ENCODE measurements at places on chromosomes 13 and 19. TPM values are rescaled to one million over a fixed set of nuclear protein-coding genes. Genes with fewer than 3 reads are reported as not detected.

DNA sequence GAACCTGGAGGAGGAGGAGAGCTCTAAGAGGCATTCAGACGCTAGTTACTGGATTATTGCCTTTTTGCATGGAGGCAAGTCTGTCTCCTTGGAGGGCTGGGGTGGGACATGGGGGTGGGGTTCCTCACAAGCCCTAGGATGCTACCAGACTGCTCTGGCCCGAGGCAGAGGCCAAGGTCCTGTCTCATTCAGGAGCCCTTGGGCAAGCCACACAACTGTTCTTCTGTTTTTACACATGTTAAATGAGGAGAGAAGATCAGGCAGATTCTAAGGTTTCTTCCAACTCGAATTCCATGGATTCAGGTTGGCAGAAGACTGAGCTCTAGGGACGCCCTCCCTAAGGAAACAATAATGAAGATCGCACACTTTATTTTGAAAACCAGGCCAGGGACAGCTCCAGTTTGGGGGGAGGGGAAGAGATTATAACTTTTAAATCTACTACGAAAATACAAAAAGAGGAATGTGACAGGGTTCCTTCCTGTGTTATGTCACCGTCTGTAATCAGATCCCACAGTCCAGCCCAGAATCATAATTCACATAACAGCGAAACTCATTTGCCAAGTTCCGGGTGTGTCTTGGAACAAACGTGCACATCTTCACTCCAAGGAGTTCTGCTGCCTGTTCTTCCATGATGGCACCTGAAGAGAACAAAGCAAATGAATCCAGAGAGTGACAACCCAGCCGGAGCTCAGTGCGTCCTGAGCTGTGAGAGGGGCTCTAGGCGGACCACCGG, 25.2 kb downstream of the IL17D start:
- DNase-seq, result no peak

Gene SMIM44
- not detected for total RNA-seq

Gene TEX30
- 35.5 TPM for total RNA-seq

GRCh38 chr19:39506944-39507714, 7.8 kb upstream of the SELENOV start:
- DNase-seq, result peak; percentile 17

DNA sequence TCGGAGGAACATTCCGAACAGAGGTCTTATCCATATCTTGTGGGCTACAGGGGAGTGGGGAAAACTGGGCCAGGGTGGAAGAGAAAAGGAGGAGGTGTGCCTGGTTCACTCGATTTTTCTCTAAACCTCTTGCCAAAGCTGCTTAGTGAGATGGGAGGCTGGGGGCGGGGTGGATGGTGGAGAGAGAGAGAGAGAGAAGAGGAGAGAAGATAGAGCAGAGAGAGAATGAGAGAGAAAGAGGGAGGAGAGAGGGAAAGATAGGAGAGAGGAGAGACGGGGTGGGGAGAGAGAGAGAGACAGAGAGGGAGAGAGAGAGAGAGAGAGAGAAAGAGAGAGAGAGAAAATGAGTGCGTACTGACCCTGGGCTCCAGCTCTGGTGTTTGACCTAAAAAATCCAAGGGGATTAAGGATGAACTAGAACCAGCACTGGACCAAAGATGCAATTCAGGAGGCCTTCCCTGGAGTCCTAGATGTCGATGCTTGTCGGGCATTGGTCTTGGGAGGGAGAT, 14.1 kb downstream of the NOVA2 start:
- DNase-seq, result no peak

GRCh38 chr19:50239921-50240590, 36.6 kb downstream of the MYH14 start:
- no peak for DNase-seq

DNA sequence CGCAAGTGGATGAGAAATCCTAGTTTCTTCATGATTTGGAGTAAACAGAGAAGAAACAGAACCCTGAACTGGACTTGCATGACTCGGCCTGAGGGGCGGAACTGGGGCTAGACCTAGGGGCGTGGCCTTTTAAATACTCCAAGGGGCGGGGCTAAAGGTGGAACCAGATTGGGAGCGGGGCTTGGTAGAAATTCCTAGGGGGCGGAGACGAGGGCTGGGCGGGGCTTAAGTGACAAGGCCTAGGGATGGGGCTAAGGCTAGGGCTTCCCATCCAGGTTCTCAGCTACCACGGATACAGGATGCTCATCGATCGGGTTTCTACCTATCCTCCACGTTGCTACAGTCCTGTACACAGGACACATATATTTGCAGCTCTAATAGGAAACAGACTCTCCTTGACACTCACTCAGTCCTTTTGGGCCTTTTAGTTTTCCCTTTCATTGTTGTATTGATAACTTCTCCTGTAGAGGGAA, 372 bp upstream of the ZNF699 start:
- peak; percentile 79 for DNase-seq

GRCh38 chr13:100790405-100790804, 115.8 kb upstream of the TMTC4 start:
- DNase-seq, result no peak

GRCh38 chr13:41294914-41295313, 16.2 kb upstream of the NAA16 start:
- no peak for DNase-seq

Gene KLK3
- not detected for total RNA-seq
